ENCODE measurements at places on chromosomes 7 and 10.

DNA sequence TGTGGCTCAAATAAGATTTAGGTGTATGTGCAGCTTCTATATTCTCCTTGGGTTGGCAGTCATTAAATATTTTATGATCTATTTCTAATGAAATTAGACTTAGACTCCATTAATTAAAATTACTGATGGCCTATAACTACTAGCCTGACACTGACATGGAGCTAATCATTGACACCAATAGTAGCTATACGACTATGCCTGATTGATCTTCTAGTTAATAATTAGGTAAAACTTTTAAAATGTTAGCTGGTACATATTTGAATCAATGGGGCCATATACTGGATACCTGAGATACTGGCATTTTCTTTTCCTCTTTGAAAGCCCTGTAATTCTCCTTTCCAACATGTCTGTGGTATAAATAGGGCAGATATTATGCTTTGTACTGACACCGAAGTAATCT lies 14.4 kb downstream of the WEE2 start:
- DNase-seq: no peak

DNA sequence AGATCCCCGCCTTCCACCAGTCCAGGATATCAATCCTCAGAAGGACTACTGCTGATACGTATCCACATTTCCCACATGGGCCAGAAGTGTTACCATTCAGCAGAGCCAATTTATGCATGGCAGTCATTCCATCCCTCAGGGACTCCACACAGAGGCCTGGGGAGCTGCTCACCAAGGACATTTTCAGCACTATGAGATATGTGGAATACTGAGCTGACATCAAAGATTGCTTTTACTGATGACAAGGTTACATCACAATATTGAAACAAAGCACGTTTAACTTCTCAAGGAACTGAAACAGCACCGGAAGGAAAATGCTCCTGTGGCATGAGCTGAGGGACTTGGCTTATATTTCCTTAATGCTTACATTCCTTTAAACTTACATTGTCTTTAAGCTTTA lies 335.1 kb downstream of the BMPER start:
- no peak for DNase-seq

DNA sequence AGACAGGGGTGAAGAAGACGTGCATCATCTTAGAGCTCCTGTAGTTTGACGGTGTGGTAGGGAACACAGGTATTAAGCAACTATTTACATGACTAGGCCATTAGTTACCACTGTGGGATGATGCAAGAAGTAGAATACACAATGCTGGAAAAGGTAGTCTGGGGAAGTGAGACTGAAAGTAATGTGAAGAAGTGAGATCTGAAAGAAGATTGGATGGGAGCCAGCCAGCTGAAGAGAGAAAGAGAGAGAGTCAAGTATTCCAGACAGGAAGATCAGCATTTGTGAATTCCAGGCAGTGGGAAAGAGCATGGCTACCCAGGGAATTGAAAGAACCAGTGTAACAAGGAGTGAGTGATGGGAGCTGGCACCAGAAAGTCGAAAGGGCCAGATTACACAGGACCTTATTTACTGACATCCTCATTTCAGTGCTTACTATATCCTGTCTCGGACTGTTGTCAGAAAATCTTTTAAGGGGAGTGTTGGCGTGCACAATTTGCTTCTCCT lies 4.0 kb upstream of the CFAP58 start:
- no peak for DNase-seq

DNA sequence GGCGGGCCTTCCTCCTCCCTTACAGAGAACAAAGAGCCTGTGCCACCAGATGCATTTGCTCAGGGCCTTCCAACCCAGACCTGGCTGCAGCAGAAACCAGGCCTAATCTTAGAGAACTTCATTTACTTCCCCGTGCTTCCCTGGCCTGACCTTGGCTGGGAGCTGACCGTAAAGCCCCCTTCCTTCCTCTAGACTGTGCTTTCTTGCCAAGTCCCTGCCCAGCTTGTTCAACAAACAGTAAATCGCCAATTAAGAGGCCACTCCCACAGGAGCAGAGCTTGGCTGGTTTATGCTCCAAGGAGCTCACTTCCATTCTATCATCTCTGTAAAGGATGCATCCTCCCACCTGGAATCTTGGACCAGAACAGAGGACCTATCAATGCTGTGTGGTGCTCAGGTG lies 110.9 kb downstream of the COL13A1 start:
- DNase-seq: no peak

DNA sequence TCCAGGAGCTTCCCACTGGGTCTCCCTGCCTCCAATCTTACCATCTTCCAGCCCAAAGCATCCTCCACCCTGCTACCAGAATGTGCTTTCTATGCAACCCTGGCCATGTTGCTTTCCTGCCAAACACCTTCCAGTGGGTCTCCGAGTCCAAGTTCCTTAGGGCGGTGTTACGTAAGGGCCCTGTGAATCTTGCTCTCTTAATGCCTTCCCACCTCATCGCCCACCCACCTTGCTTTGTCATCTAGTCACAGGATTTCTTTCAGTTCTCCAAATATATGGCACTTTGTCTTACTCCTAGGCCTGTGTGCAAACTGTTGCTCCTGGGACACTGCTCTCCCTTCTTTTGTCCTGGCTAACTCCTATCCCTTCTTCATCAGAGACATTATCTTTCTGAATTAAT lies 344.5 kb downstream of the RPS24 start:
- no peak for DNase-seq

DNA sequence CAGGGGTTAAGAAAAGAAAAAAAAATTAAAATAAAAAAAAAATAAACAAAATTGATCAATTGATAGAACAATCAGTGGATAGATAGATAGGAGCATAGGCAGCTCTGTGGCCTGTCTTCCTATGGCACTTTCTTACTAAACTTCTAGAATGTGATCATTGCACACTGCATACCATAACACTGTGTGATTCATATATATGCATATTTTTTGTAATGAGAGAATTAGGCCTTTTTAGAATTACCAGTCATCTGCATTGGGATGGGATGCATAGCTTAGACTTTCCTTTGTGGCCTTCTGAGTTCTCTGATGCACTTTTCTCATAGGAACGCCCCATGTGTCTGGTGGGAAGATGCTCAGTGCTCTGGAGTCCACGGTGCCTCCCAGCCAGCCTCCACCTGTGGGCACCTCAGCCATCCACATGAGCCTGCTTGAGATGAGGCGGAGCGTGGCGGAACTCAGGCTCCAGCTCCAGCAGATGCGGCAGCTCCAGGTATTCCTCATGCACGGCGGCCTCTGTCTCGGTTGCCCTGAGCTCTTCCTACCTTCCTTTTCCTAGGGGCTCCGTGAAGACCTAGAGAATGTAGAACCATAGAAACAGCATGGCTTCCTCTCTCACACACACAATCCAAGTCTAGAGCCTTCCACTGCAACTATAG lies 222.5 kb downstream of the ARHGAP21 start:
- no peak for DNase-seq

DNA sequence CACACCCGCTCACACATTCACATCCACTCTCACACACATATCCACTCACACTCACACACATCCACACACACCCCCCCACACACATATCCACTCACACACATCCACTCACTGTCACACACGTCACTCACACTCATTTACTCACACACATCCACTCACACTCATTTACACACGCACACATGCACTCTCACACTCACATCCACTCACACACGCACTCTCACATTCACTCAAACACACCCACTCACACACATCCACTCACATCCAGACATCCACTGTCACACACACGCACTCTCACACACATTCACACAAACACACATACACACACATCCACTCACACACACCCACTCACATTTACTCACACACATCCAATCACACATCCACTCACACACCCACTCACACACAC lies 18.3 kb downstream of the PWWP2B start:
- no peak for DNase-seq

DNA sequence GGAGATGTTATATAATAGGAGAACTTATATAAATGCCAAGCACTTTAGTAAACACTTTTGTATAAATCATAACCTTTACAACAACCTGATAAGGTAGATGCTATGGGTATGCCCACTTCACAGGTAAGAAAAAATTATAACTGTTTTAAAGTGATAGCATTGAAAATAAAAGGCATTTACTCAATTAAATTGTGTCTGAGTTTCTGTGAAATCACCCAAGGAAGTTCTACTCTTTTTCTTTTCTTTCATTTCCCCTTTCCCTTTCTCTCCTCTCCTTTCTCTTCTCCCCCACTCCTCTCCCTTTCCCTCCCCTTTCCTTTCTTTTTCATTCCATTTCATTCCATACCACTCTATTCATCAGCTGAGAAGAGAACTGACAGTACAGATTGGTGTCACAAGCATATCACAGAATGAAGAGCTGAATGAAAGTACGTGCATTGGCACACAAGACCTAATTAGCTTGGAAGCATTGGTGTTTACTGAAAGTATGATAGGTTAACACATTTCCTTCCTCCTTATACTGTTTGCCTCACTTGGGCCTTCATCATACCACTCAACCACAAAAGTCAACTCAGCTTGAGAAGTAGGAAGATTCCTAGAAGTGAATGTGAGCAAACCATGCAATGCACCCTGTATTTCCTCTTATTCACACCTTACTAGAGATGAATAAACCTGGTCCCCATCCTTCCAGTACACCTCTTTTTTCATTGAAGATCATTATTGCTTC lies 117.9 kb upstream of the AGR3 start:
- DNase-seq: no peak

Measured in activated CD8-positive, alpha-beta memory T cell treated with anti-CD3 and anti-CD28 coated beads for 4 hours (primary cell).